ENCODE measurements at places on chromosomes 5 and 9.

GRCh38 chr9:89444925-89445765, 52.8 kb downstream of the SEMA4D start:
- DNase-seq, result no peak

- no peak for DNase-seq
These were observed 9.2 kb upstream of the MXD3 start for GRCh38 chr5:177320879-177321278.

GRCh38 chr5:14465116-14465515, 116.5 kb upstream of the OTULINL start:
- DNase-seq, result no peak

DNA sequence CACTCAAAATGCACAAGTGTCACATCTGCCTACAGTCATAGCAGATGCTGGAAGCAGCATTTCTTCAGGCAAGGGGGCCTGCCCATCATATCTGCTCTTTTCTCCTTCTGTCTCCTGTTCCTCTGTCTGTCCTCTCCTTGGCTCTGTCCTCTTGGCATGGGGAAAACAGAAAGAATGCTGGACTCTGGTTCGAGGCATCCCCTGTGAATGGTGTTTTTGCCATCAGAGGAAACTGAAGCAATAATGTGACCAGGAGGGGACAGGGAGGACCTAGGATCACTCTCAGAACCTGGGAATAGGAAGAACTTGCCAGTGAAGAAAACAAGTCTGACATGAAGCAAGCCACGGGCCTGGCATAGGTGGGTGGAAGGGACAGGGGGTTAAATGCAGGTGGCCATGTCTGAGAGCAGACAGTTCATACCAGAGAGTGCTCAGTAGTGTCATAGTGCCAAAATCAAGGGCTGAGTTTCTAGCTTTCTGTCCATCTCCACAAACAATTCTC, 35.3 kb downstream of the AQP7 start:
- no peak for DNase-seq

GRCh38 chr5:110356677-110357076, 369.8 kb downstream of the TMEM232 start:
- no peak for DNase-seq

DNA sequence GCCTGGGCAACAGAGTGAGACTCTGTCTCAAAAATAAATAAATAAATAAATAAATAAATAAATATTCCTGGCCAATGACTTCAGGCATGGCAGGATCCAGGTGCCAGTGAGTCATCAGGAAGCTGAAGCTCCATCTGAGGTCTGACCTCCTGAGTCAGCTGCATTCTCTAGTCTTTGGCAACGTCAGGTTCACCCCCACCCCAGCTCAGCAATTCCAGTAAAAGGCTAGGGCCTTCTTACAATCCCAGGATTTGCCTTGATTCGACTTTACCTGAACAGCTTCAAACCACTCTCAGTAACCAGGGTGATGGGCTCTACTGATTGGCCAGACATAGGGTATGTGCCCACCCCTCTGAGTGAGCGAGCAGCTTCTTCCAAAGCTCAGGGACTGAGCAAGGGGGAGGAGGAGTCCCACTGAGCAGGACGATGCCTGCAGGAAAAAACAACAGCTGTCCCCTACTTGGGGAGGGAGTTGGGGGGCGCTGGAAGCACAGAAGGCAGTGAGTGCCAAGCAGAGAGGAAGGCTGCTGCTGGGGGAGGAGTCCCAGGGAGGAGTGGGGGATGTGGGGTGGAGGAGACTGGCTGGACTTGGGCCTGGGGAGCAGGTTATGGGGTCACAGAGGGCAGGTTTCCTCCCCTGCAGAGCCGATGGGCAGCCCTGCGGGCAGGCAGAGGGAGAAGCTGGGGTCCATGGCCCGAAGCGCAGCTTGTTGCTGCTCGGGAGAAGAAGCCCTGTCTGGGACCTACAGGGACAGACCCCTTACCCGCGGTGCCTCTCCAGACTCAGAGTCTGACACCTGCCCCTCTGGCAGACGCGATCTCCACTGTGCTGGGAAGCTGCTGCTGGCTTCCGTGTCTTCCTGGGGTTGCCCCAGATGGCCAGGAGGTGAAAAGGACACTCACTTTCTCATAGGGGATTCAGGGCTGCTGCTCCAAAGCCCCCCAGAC, 25.9 kb upstream of the UNC5A start:
- DNase-seq, result no peak

DNA sequence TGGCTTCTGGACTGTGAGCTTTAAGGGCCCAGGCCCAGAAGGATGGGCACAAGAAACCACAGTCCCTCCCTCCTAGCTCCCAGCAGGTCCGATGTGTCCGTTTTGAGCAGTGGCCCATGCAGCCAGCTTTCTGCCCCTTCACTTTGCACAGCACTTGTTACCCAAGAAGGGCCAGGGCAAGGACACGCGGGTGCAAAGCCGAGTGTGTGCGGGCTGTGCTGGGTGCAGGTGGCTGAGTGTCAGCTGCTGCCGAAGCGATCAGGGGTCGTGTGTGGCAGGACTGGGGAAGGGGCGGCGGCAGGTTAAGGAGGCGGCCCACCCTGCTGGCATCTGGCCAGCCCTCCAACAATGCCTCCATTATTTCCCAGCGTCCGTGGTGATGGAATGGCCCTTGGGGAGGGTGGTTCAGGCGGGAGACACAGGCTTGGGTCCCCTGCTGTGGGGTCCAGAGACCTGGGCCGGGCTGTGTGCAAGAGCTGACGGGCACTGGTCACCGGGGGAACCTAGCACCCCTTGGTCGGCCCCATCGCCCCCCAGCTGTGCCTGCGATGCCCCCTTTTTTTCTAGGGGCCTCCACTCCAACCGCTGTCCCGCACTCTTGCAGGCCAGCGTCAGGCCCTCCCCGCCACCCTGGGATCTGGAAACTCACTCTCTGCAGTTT, 653 bp downstream of the LHX3 start:
- no peak for DNase-seq

DNA sequence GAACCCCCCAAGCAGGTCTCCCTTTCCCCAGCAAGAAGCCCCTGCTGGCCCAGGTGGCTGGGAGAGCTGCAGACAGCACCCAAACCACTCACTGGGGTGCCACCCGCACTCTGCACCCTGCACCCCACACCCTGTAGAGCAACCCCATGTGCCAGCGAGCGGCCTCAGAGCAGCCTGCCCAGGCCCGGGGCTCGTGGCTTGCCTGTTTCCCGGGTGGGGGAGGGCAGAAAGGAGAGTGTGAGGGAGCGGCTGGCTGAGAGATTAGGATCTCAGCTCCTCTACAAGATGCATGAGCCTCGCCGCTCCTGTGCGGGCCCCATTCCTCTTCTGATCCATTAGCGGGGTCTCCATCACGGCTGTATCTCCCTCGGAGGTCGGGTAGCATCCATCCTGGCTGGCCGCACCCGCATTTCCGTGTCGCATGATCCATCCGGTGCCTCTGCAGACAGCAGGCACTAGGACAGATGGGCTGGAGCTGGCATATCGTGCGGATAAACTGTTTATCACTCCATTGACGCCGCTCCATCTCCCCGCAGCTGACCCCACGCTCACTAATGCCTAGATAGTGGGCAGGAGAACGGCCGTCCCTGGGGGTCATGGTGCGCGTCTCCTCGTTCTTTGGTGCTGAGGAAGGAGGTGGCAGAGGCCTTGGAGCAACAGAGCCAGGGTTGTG, 54.4 kb downstream of the MRPL36 start:
- no peak for DNase-seq

DNA sequence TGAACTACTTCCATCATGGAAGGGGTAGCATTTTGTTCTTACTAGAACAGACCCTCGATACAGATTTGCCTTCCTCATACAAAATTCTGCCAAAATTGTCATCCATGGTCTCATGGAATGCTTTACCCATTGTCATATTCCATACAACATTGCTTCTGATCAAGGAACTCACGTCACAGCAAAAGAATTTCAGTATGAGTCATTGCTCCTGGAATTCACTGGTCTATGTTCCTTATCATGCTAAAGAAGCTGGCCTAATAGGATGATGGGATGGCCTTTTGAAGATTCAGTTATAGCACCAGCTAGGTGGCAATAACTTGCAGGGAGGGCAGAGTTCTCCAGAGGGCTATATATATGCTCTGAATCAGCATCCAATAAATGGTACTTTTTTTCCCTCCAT, 18.2 kb upstream of the FNIP1 start:
- no peak for DNase-seq

GRCh38 chr9:129100383-129101169, 10.0 kb downstream of the CRAT start:
- no peak for DNase-seq

- no peak for DNase-seq
These were observed 5.9 kb upstream of the GADD45G start for GRCh38 chr9:89598926-89599325.

DNA sequence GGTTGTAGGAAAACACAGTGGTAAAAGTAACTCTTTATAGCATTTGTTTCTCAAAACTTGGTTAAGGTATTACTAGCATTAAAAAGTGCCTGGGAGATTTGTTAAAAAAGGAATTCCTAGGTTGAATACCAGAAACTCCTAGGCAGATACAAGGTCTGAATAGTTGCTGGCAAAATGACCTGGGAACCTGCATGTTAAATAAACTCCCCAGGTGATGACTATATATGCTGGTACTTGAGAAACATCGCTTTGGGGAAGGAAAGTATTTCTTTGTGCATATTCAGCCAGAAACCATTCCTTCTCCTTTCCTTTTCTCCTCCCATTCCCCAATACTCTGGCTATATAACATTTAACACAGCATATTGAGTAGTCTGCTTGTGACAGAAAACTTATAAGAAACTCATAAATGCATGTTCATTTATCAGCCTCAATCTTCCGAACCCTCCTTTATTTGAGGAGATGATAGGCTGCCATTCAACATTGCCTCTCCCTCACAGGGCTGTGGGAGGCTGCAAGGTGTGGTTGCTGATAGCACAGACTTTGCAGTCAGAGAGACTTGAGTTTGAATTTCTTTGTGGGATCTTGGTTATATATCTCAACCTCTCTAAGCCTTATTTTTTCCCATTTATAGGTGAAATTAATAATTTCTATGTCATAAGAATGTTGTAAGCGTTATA, 28.7 kb downstream of the PCSK1 start:
- no peak for DNase-seq

- no peak for DNase-seq
These were observed 1.1 kb downstream of the ERCC6L2 start for GRCh38 chr9:95876595-95876994.

GRCh38 chr5:29811914-29812679, 1381.4 kb upstream of the CDH6 start:
- DNase-seq, result no peak

DNA sequence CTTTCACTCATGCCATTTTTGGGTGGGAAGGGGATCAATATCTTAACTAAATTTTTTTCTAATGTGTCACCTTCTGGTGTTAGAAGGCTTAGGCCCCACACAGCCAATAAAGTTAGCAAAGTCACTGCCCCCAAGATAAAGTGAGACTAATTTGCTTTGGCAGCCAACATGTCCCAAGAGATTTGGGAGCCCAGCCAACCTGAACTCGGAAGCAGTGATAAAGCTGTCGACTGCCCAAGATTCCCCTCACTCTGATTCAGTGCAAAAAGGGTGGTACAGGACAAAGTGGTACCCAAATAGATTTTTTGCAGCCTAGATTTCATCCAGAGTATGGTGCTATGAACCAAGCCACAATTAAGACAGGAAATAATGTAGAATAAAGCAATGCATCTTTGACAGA, 572.5 kb upstream of the ARRDC3 start:
- no peak for DNase-seq

- no peak for DNase-seq
These were observed 12.8 kb upstream of the RXRA start for GRCh38 chr9:134313470-134313869.

DNA sequence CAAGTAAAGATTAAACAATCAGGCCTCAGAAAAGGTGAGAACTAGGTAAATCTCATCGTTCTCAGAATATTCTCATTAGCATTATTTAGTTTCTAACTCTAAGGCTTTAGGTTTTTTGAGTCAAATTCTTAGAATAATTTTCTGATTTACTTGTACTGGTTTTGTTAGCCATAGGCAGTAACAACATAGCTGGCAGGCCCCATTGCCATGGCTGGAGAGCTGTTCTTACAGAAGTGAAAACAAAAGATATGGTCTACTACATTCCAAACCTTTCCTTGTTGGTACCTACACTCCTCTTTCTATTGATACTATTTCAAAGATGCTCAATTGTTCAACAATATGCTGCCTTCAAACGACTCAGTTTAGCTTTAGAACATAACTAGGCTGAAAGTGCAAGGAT, 27.3 kb downstream of the IFNW1 start:
- DNase-seq, result no peak

- no peak for DNase-seq
These were observed 29.3 kb downstream of the PTPA start for GRCh38 chr9:129140397-129141065.

GRCh38 chr5:79456400-79456799, 57.5 kb downstream of the HOMER1 start:
- DNase-seq, result no peak

DNA sequence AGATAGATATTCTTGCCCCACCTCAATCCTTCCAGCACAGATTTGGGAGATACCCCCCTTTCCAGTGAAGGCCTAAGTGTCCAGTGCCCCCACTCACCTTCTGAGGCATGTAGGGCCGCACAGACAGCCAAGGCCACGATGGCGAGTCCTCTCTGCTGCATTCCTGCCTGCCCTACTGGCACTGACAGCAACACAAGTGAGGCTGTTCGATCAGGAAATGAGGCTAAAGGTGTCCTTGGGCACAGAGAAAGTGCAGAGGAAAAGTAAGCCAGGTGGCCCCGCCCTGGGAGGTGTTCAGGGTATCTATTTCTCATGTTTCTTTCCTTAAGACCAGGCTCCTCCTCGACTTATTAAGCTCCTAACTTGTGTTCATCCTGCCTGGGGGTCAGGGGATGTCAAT, at the start of gene CCL28:
Gene CCL28, minus strand, starts transcription at position 236 of the 400 bp plus-strand sequence. Its CDS starts 75 bp downstream, at position 161.
- no peak for DNase-seq

DNA sequence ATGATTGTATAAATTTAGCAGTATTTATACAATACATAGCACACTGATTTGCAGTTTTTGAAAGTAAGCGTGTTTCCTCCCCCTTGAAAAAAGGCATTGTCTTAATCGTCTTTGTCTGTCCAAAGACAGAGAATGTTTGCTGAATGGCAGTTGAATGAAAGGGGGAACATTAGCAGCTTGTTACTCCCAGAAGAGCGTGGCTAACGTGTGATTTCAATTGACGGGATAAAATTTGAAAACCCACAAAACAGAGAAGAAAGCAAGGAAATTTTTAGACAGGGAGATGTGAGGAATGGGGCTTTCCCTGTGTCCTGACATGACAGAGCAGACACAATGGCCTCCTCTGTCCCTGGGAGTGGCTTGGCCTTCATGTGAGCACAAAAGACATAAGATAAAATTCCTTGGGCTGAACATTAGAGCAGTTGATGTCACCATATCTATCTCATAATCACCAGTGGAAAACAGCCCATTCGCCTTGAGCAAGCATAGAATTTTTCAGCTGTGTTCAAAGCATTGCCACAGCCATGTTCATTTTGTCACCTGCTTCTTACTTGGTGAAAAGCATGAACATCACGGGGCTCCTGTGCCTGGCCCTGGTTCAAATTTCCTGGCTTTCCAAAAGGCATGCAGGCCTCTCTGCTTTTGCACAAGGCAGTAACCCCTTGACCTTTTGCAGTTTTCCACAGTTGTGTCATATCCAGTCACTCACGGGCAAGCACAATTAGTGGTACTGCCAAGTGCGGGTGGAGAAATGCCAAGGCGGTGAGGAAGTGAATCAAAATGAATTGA, 126.9 kb downstream of the TLE1 start:
- DNase-seq, result no peak

Data from stimulated activated naive CD8-positive, alpha-beta T cell treated with anti-CD3 and anti-CD28 coated beads, Interleukin-15, amount 100 ng/mL, for 72 hours (primary cell).